ENCODE measurements at places on chromosomes 2 and 18.

DNA sequence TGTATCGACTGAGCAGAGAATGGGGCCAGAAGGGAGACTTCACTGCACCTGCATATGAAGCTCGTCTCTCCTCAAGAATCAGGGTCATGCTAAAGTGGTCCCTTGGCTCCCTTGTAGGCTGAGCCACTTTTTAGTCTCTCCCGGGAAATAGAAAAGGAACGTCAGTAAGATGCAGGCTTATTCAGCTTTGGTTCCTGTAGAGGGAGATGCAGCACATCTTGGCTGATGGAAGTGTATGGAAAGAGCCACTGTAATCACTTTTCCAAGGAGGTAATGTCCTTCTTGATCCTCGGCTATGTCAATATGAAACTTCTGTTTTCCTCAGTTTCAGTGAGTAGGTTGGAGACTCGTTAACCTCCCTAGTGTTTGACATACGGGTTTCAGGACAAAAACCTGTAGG lies 235.2 kb downstream of the GCA start:
- DNase-seq: no peak

DNA sequence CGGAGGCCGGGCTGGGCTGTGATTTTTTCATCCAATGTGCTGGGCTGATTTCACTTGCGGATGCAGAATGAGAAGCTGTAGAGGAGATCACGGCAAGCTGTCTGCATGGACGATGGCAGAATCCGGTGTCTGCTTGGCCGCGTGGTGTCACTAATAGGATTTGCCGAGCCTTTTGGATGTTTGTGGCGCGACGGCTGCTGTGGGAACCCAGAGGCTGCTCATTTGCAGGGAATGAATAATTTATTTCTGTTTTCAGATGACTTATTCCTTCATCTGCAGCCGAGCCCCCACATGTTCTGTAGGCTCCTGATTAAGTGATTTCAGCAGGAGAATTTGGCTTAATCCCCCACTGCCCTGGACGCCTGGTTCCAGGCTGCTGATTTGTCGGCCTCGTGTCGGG lies 62.6 kb downstream of the ODC1 start:
- DNase-seq: no peak

DNA sequence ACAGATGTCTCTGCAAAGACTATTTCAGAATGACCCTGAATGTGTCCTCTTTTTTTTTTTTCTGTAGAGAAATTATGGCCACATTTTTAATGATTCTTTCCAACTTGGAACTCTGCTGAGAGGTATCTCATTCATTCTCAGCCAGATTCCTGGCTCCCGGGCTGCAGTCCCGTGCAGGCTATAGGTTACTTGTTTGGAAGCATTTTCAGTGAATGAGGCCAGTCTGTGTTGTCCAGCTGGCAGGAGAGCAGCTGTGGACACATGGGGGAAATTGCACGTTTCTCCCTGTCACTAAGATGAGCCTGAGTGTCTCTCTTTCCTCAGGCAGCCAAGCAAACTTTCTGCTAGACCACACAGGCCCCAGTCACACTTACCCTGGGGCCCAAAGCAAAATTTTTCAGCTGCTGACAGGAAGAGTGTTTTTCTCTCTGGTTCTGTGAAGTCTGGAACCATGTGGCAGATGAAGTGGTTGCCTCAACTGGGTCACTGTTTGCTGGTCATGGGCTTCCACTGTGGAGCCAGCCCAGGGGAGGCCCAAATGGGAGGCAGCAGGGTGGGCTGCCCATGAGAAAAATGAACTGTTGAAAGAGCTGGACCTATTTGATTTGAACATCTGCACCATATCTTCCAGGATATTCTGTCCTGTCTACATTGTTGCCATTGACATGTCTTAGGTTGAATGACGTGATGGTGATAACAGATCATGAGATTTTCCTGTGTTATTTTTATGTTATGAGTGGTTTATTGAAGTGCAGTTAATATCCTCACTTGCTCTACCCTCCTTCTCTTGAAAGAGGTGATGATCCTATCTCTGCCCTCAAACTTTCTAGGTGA lies 431.2 kb downstream of the LPIN1 start:
- DNase-seq: no peak

- DNase-seq: peak; percentile 41
These were observed 7.7 kb upstream of the YWHAQ start for GRCh38 chr2:9638532-9638931.

DNA sequence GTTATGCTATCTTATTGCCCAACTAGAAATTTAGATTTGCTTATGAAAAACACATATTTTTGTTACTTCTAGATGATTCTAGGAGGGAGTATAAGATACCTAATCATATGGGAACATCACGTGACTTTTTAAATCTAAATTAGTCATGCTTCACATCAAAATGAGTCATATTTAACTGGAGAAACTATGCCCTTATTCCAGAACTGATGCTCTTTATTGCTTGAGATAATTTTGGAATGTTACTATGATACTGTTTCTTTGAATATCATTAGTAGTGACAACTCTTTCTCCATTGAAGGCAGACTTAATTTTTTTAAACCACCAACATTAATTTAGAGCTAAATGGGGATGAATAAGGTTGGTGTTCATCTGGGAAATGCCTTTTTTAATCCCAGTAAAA lies 19.9 kb upstream of the ELAC1 start:
- no peak for DNase-seq

- DNase-seq: no peak
These were observed 84.1 kb downstream of the CELF4 start for GRCh38 chr18:37481491-37481890.

DNA sequence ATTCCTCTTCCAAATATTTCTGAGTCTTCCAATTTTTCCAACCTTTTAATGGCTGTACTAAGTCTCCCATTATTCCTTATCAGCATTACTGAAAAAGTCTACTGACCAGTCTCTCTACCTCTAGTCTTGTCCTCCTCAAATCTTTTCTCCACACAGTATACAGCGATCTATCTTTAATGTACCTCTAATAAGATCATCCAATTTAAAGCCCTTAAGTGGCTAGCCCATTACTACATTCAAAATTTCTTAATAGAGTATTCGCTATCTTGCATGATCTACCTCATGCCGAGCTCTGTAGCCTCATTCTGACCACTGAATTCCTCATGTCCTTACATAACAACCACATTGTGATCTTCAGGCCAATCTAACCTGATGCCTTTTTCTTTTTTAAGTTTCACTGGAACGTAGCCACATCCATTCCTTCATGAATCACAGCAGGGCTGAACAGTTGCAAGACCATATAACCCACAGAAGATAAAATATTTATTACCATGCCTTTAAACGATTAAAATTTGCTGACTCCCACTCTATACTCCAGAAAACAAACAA lies 57.9 kb downstream of the SLC66A3 start:
- DNase-seq: no peak

DNA sequence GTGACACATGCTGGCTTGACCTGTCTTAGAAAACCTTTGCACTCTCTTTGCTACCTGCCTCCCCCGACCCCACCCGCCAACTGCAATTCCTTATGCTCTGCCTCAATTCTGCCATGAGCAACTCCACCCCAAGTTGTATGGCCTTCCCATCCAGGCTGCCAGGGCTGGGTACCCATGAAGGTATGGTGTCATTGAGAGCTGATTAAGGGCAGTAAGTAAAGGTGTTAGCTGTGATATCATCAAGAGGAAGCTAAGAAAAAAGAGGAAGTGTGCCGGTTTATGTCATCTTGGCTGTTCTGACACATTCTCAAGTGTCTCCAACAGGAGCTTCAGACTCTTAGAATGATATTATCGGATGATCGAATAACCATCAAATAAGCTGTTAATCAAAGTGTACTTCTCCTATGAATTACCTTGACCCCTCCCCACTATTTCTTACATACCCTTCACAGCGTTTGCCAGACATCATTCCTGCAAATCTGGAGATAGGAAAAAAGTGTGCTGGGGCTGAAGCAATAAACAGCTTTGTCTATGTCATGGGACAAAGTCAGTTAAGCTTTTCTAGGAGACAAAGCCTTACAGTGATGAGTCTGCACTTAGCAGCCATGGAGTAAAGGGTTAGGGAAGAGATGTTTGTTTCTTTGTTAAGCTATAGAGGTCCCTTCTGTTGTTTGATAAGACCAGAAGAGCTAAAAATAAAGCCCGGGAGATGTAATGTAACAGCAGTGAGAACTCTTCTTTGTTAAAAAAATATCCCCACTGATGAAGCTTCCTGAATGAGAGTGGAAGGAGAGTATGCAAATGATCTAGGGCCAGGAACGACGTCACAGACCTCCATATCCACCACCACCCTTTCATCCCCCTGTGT lies 40.4 kb upstream of the SMAD2 start:
- no peak for DNase-seq

DNA sequence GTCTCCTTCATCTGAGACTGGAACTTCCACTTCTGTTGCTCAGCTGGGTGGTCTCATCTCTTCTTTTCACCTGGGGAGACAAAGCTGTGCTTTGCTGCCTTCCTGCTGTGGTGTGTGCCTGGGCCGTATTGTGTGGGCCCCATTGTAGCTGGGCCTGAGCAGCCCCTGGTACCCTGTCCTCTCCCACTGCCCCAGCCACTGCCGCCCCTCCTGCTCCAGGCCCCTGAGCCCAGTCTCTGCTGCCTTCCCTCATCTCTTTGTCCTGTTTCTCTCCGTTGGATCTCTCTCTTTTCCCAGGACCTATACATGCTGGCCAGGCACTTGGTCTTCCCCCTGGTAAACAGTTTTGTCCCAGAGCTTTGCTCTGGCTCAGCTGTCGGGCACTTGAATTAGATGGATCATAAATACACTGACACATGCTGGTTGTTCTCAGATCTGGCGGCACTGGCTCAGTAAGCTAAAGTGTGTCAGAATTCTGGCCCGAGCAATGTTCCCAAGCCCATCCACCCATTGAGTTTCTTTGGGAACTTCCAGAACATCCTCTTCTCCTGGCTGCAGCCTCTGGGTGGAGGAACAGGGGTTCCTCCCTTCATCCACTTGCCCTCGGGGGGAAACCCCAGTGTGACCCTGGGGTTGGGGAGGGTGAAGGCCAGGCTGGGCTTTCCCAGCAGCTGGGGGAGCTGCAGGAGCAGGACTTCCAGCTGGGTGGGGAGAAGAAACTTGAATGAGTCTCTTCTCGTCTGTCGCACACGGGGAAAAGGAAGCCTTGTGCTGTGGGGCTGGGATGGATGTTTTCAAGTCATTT lies 99.0 kb downstream of the DGKD start:
- DNase-seq: no peak

- DNase-seq: peak; percentile 26
These were observed 1.6 kb downstream of the CRIM1 start for GRCh38 chr2:36356990-36357846.

DNA sequence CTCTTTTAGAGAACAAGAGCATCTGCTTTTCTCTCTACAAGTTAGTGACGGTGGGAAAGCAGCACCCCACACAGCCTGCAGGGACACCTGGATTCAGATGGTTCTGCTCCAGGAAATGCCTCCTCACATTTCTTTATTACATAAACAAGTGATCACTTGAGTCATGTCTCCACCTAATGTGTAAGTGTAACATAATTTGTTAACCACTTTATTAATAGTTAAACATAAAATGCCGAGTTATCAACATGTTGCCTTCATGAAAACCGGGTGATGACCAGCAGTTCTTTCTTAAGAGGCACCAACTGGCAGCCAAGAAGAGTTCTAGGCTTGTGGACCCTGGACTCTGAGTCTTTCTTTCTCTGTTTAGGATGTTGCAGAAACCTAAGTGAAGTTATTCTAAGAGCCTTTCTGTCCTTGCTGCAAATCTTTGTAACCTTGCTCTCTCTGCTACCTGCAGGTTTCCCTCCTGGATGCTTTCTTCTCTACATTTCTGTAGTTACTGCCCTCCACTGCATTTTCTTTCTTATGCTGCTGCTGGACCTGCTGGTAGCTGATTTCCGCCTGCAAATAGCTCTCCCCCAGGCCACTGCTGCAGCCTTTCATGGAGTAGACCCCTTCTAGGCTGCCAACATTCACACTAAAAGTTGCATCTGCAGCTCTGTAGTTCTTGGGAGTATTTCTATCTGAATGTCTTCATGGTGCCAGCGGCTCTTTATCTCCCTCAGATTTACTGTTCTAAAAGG lies 24.3 kb downstream of the UPP2 start:
- no peak for DNase-seq

DNA sequence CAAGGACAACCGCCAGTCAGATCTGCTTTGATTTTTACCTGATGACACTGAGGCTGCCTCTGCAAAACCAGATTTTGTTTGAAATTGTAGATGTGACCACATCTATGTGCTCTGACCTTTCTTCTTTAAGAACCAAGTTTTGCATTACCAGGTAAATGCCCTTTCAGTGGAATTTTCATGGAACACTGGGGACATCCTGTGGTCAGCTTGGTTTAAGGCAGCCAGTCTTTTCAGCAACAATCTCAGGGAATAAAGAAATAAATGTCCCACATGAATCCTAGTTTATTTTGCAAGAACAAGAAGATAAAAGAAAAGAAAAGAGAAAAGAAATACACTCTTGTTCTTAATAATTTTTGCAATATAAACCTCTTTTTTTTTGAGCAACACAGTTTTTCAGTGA lies 90.6 kb downstream of the POU3F3 start:
- DNase-seq: no peak

DNA sequence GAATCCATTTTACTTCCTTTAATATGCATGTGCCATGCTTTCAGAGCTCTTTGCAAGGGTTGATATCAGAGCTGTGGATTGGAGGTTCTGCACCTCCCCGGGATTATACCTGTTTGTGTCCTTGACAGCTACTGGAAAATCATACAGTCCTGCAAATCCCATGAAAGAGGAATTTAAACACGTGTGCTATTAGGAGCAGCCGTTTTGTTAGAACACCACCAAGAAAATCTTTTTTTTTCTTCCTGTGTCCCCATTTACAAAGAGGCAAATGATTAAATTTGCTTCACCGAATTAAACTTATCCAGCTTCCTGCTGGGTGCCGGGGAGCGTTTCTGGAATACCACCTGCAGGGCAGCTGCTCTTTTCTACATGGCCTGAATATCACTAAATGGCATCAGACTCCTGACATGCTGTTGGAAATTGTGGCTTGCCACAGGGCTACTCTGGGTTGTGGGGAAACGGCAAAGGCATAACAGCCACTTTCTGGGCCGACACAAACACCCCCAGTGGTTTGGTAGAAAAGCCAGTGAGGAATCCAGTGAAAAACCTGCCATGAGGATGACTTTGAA lies 23.4 kb upstream of the SOX11 start:
- no peak for DNase-seq

DNA sequence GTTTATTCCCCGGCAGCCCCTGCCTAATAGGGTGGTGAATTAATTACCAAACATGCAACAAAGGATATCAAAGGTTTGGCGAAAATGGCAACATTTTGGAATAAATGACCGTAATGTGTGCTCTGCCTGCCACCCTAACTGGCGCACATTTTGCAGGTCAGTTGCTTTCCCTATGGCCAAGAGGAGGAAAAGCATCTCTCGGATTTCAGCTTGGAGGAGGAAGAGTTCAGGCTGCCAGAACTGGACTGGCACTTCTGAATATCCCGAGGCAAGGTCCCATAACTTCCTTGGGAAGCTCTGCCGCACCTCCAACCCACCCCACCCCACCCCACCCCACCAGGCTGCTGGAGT lies 37.1 kb downstream of the SLC25A52 start:
- no peak for DNase-seq

All from C1 segment of cervical spinal cord (tissue), 14 donors.